Caco-2 (cell line): ENCODE measurements at places on chromosomes 3 and 15. TPM values are rescaled to one million over a fixed set of nuclear protein-coding genes. Genes with fewer than 3 reads are reported as not detected.

Gene ASB14
- total RNA-seq: not detected in 2 replicates

DNA sequence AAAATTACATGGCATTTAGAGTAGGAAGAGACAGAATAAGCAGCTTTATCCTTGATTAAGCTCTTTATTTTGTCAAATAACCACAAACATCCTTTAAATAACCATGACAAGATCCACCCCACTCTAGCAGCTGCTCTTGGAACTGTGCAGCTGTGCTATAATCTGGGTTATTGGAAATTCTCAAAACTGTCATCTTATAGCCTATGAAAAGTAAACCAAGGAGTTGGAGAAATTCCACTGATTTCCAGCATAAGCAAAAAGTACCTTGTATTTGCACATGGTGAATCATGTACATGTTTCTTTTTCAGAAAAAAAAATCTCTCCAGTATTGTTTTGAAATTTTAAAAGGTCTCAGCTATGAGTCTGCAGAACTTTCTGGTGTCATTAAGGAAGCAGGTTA, 88.8 kb upstream of the ABI3BP start:
- no peak overlapping the region for H3K4me3 ChIP-seq
- H3K27me3 ChIP-seq: no peaks in the 10 kb centered on the region
- no peaks in the 10 kb centered on the region for H3K4me1 ChIP-seq
- no peak overlapping the region for H3K27ac ChIP-seq
- H3K36me3 ChIP-seq: no peaks in the 10 kb centered on the region
- DNase-seq: no peak

GRCh38 chr3:167762296-167762695, 26.8 kb downstream of the SERPINI1 start:
- H3K27me3 ChIP-seq: no peaks in the 10 kb centered on the region
- DNase-seq: no peak
- no peak overlapping the region for H3K27ac ChIP-seq
- no peaks in the 10 kb centered on the region for H3K36me3 ChIP-seq
- no peak overlapping the region for H3K4me3 ChIP-seq

DNA sequence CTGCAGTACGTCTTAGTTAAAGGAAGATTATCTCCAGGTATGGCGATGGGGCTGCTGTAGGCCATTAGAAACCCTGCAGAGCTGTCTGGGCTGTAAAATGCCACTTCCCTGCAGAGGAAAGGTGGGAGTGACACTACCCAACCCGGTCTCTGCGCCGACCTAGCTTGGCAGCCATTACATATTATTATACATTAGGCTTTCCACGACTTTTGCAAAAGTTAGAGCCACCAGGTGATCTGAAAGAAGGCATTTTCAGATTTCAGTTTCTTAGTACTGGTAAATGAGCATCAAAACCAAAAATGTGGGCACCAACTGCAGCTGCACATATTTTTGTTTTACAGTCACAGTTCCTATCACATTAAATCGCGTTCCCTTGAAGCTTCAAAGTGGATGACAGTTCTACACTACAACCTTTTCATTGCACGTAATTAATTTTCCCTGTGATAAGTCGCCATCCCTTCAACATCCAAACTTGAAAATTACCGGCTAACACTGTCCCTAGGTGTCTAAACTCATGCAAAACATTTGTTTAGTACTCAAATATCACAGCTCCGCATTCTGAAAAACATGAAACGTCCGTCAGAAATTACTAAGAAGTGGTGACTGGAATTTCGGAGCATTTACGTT, 81.4 kb upstream of the CHD2 start:
- H3K4me3 ChIP-seq: peak overlapping the region; percentile 17
- no peaks in the 10 kb centered on the region for H3K27me3 ChIP-seq
- peaks cover 30% of the 10 kb centered on the region for H3K4me1 ChIP-seq
- H3K36me3 ChIP-seq: no peaks in the 10 kb centered on the region
- DNase-seq: no peak
- H3K27ac ChIP-seq: peak overlapping the region; percentile 94

DNA sequence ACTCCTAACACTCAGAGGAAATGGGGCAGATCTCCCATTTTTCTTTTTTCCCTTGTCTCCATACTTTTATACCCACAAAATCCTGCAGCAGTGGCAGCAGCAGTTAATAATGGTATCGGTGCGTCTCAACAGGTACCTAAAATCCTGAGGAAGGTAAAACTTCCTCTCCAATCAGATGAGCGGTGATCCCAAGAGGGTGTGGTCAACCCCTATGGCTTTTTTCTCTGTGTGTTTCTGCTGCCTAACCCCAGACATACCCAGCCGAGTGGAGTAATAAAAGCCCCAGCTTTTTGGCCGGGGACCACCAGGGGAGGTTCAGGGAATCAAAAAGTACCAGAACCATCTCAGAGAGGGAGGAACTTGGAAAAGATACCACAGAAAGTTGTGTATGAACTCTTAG, 9.1 kb downstream of the GK5 start:
- no peaks in the 10 kb centered on the region for H3K4me1 ChIP-seq
- H3K27ac ChIP-seq: no peak overlapping the region
- DNase-seq: no peak
- no peaks in the 10 kb centered on the region for H3K36me3 ChIP-seq
- H3K27me3 ChIP-seq: no peaks in the 10 kb centered on the region
- no peak overlapping the region for H3K4me3 ChIP-seq

Gene SLC38A3
- total RNA-seq: 11.4 and 16.8 TPM in 2 replicates

- no peak overlapping the region for H3K4me3 ChIP-seq
- no peaks in the 10 kb centered on the region for H3K36me3 ChIP-seq
- H3K27me3 ChIP-seq: no peaks in the 10 kb centered on the region
- no peak for DNase-seq
- H3K4me1 ChIP-seq: no peaks in the 10 kb centered on the region
- no peak overlapping the region for H3K27ac ChIP-seq
Observed at GRCh38 chr3:161957467-161957866, 460.9 kb downstream of the OTOL1 start.

Gene RMDN3
- 46.3 and 48.0 TPM in 2 replicates for total RNA-seq

DNA sequence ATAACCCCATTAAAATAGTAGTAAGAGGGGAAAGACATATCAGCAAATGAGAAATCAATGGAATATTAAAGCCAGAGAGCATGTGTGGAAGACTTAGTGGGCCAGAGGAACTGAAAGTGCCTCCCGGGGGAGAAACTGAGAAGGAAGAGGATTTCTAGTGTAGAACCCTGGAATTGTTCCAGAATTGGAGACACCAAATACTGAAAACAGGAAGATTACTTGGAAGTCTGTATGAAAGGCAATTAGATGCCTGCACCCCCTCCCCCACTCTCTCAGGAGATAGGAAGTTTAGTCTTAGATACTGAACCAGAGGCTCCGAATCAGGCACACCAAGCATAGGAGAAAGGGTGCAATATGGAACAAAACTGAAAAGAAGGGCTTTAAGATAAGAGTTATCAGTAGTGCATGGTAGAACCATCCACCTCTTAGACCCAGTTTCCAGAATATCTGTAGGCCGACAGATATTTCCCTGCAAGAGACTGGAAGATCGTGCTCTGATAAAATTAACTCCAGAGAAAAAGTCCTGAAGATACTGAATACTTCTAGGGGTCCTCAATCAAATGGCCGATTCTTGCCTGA, 32.4 kb downstream of the KLHL18 start:
- H3K27me3 ChIP-seq: no peaks in the 10 kb centered on the region
- no peaks in the 10 kb centered on the region for H3K4me1 ChIP-seq
- no peak overlapping the region for H3K27ac ChIP-seq
- no peak for DNase-seq

DNA sequence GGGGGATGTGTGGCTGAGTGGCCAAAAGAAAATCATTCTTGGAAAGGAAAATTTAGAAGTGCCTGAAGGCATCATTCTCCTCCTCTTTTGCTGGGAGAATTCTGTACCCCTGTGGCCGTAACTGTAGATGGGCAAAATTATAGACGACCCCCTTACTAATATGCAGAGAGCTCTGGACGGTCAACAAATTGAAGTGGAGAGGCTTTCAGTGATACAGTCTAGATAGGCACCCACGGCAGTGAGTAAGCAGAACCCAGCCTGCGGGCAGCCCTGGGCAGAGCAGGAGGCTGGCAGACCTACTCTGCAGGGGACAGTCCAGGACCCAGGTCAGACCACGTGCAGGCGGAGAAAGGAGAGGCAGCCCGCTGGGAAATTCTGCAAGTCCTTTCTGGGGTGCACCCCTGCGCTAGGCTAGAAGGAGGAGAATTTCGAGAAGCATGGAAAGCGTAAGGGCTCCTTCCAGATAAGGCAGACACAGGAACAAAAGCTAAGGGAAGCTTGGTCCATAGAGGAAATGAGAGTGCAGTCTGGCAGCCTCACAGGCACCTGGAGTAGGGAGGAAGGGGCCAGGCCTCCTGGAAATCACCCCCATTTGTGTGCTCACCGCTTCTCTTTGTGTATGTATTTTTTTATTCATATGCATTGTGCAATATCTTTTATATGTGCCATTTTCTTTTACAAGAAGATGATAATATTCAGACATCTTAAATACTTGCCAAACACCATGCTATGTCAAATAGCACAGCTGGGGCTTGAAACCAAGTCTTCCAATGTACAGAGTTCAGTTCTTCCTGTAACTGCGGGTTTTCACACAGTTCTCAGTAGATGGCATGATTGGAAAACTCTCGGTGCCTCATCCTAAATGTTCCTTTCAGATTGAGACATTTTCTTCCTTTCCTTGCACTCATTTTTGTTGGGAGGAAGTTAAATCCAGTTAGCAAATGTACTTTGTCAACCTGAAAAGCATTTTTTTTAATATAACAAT, 40.2 kb downstream of the LRRK1 start:
- H3K27ac ChIP-seq: no peak overlapping the region
- H3K4me3 ChIP-seq: no peak overlapping the region
- DNase-seq: no peak
- H3K27me3 ChIP-seq: no peaks in the 10 kb centered on the region
- no peaks in the 10 kb centered on the region for H3K36me3 ChIP-seq
- 0 out of 2 replicates have a peak, but pooled peaks cover 3% of the 10 kb centered on the region for H3K4me1 ChIP-seq

Gene ACP3
- 0.82 and 2.3 TPM in 2 replicates for total RNA-seq

DNA sequence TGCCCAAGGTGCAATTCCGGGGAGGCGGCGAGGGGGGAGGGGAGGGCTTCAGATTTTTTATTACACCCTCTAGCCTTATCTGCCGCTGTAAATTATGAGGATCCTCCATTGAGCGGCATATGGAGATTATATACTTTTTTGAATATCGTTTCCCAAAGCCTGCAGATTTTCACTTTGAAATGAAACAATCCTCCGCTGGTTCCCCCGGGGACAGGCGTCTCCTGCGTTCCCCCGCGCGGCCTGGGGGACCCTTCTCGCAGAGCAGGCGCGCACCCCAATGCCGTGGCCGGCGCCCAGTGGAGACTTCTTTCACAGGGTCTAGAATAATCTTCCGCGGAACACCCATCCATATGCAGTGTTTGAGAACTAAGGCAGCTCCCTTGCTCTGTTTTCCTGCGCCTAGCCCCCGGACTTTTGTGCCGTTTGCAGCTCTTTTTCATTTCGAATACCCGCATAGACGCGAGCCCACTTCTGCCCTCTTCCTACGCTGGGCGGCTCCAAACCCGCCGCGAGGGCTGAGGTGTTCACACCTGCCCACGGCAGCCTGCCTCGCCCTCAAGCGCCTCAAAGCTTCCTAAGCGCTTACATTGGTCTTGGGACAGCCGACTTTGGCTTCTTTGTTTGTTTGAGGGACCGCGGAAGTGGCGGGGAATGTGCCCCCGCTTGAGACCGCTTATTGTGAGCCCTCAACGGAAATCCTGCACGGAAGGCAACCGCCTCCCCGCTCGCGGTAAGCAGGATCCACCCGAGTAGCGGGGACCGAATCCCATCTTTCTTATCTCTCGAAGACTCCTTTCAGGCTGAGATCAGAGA, 7.5 kb downstream of the SOX14 start:
- H3K36me3 ChIP-seq: no peaks in the 10 kb centered on the region
- DNase-seq: no peak
- H3K4me1 ChIP-seq: no peaks in the 10 kb centered on the region
- no peak overlapping the region for H3K4me3 ChIP-seq
- no peaks in the 10 kb centered on the region for H3K27me3 ChIP-seq

Gene ATP10A
- not detected in 2 replicates for total RNA-seq

GRCh38 chr15:99073008-99073717, 31.7 kb upstream of the SYNM start:
- no peak overlapping the region for H3K27ac ChIP-seq
- no peaks in the 10 kb centered on the region for H3K36me3 ChIP-seq
- H3K4me1 ChIP-seq: no peaks in the 10 kb centered on the region

Gene RASL12
- total RNA-seq: 6.0 and 6.4 TPM in 2 replicates

GRCh38 chr3:33790091-33790490, 8.3 kb upstream of the PDCD6IP start:
- H3K27me3 ChIP-seq: no peaks in the 10 kb centered on the region
- H3K4me3 ChIP-seq: no peak overlapping the region
- no peaks in the 10 kb centered on the region for H3K36me3 ChIP-seq

DNA sequence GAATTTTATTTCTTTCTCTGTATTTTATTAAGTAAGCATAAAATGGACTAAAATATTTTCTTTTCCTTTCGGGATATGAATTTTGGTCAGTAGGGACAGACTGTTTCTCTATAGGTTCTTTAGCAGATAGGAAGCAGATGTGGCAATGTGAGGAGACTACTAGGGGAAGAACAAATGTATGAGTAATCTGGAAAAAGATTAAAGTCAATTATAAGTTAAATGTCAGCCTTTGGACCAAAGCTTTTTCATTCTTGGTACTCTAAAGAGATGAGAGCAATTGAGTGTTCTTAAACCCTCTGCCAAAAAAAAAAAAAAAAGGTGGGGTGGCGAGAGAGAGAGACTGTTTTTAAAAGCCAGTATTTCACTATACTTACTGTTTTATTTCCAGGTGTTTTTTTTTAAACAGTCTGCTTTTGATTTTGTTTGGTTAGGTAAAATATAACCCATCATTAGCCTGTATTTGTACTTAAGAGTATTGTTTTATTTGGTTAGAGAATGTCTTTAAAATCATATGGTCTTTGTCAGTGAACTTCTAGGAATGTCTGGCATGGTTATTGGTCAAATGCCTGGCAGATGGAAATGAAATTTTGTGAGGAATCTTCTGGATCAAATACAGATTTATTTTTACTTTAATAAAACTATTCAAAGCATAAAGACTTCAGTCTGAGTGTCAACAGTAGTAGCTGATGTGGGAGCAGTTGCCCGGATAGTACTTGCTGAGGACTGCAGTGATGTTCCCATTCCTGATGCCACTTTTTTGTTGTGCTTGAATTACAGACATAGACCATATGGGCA, 63.8 kb downstream of the LRRC49 start:
- no peak overlapping the region for H3K4me3 ChIP-seq
- no peak for DNase-seq
- no peak overlapping the region for H3K27ac ChIP-seq
- no peaks in the 10 kb centered on the region for H3K4me1 ChIP-seq
- H3K27me3 ChIP-seq: no peaks in the 10 kb centered on the region

GRCh38 chr15:63276342-63277037, 915 bp upstream of the APH1B start:
- DNase-seq: no peak
- peak overlapping the region; percentile 31 for H3K27ac ChIP-seq
- peak overlapping the region; percentile 76 for H3K4me3 ChIP-seq

GRCh38 chr3:172329070-172329469, 119.2 kb downstream of the GHSR start:
- H3K27ac ChIP-seq: no peak overlapping the region
- DNase-seq: no peak
- H3K4me1 ChIP-seq: no peaks in the 10 kb centered on the region
- H3K27me3 ChIP-seq: no peaks in the 10 kb centered on the region

Gene ROBO2
- total RNA-seq: 0.09 and 0.16 TPM in 2 replicates
